ENCODE measurements at places on chromosomes 2 and 18.

- no peak for DNase-seq
Observed at GRCh38 chr18:5759194-5759593, 136.1 kb downstream of the TMEM200C start.

GRCh38 chr18:11976315-11977152 is 4.8 kb upstream of the IMPA2 start:
- peak; percentile 34 for DNase-seq

GRCh38 chr2:25280051-25280687 is 61.6 kb downstream of the DNMT3A start:
- DNase-seq = no peak

DNA sequence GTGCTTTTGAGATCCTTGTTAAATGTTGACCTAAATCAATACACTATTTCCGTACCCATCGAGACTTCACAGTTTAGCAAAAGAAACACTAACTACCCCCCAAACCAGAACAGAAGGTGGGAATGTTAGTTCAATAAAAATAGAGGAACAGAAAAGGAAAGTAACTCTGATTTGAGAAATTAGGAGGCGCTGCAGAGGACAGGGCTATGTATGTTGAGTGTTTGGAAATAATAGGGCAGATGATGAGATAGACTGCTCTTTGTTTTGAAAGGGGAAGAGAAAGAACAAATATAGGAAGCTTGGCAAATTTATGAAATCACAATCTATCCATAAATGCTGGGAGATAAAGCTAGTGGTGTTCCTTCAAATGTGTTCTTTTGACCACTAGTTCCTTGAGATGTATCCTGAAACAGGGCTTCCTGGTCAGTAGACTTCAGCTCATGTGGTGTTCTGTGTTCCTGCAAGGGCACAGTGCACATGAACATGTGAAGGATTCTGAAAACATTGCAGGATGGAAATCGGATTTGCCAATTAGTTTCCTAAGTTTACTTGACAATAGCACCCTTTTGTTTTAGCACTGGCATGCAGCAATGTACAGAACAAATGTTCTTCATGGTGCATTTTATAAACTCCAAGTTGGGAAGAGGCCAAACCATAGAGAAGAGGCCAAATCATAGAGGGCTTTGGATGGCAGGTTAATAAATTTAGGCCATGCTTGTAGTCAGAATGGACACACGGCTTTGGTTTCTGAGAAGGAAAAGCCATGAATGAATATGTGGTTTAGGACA is 39.8 kb downstream of the RHBDD1 start:
- no peak for DNase-seq

- peak; percentile 85 for DNase-seq
Observed at GRCh38 chr2:224252631-224253030, 149.3 kb downstream of the FAM124B start.

DNA sequence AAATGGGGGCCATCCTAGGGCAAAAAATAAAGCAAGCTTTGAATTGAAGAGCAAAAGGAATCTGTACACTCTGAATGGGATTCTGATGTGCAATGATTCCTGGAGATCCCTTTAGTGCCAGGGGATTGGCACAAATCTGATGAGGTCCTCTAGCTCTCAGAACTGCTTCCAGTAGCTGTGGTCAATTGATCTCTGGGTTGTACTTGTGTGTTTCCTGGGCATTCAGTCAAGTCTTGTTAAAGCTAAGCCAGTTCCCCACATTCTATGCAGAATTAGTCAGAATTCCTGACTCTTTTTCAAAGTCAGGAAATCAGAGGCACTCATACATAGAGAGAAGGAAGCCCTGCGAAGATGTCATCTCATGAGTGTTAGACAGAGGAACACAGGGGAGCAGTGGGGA is 161.3 kb downstream of the DNER start:
- peak; percentile 49 for DNase-seq

DNA sequence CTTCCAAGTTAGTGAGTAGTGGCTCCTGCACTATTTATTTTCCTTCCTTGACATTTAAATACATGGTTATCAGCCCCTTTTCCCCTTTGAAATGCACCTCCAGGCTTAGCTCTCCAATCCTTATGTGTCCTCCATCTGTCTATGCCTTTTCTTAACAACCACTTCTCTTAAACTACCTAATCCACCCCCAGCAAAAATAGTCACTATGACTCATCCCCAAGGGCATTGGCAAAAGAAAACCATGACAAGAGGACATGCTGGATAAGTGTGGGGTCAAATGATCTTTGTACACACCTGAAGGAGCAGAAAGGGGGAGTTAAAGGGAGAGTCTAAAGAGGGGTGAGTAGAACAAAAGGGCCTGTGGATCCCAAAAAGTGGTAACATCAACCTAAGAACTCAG is 127.2 kb downstream of the ANKRD44 start:
- DNase-seq = no peak

DNA sequence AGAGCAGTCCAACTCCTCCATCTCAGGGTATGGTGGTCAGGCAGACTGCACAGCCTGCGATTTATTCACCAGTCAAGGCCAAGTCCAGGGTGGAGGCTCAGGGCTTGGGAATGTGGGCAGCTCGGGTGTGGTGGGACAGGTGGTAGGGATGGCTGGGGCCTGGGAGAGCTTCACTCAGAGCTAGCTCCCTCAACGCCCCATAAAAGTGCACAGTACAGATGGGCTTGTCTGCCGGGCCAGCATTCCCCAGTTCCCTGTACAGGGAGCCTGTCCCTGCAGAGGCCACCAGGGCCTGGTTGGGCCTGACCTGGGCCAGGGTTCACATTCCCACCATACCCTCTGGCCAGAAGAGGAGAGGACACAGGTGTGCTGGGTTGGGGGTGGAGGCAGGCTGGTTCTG is 49.2 kb upstream of the OTOS start:
- no peak for DNase-seq

DNA sequence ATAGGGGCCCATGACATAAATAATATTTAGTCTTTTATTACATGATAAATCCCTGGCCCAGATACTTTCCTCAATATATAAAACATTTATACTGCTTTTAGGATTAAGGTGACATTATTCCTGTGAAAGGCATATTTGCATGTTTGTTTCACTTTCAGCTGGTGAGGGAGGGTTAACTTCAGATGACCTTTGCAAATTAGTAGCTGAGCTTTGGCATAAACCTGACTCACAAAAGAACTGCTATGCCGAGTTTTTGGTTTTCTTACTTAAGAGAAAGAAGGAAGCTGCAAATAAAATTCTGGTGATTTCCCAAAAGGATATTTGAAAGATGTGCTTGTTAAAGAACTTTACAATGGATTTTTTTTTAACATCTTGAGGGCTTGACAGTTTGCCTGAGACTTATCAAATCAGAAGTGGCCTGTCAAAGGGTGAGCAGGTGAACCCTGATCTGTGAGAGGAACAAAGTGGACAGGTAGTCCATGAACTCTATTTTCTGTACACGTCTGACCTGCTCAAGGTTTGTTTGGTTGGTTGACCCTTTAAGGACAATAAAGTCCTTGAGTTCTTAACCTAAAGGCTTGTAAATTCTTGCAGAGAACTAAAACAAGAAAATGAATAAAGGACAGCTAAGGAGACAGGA is 93.5 kb downstream of the FAM124B start:
- DNase-seq = no peak

DNA sequence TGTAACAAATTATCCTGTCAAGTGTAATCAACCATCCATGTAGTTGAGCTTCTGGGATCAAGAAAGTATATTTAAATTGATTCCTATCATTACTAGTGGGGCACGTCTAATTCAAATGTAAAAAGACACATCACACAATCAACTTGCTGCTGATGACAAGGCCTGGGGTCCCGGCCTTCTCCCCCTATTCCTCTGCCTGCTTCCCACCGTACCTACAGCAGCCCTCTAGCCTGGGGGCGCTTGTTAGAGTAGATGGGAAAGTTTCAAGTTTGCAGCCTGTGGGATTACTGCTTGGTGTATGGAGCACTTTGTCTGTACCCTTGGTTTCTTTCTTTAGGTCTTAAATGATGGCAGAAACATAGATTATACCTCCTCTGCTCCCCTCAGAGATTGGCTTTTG is 333.3 kb upstream of the KYNU start:
- no peak for DNase-seq

GRCh38 chr2:171655586-171655985 is 31.7 kb upstream of the DYNC1I2 start:
- DNase-seq = no peak

DNA sequence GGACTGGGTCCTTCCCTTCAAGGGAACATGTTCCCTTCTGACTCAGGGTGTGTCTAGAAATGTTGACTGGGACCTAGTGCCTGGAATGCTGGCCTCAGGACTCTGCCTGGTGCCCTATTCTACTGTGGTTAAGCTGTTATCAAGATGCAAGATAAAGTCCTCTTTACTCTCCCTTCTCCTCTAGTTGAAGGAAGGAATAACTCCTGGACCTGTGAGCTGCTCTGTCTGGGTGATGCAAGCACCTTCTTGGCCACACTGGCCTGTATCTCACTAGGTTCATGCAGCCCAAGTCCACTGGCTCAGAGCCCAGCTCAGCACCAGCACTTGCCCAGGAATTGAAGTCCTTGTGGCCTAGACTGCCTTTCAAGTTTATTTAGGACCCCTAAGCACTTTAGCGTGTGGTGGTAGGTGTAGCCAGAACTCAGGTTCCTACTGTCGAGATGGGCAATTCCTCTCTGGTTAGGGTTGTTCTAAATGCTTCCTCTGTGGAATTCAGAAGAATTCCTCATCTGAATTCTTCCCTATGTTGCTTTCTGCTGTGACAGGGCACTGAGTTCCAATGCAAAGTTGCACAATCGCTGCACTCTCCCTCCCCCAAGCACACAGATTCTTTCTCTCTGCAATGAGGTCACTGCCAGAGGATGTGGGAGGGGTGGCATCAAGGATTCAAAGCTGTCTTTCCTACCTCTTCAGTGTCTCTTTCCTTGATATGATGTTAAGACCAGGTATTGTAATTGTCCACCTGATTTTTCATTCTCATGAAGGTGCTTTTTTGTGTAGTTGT is 54.7 kb downstream of the VWC2L start:
- peak; percentile 37 for DNase-seq

DNA sequence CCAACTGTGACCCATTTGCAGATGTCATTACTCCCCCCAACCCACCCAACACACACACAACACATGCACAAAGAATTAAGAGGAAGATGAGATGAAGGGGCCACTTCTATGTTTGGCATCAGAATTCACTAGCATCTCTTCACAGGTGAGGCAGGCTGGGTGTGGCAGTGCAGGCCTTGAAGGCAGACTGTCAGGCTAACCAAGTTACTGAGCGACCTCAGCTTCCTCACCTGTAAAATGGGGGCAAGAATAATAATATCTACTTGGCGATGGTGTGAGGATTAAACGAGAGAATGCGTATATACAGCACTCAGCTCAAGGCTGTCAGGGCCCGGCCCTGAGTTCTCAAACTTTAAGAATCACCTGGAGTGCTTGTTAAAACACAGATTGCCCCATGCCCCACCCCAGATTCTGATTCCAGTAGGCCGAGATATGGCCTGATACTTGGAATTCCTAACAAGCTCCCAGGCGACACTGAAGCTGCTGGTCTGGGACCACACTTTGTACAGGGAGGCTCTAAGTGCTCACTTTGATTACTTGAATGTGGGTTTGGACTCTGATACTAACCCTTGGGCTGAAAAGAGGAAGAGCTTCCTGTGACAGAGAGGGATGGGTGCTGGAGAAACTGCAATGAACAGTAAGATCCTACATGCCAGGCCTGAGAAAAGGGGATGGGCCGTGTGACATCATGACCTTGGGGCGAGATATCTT is 1.1 kb downstream of the ACTG2 start:
- DNase-seq = no peak

- no peak for DNase-seq
Observed at GRCh38 chr18:35410561-35410960, 33.4 kb upstream of the ZNF396 start.

DNA sequence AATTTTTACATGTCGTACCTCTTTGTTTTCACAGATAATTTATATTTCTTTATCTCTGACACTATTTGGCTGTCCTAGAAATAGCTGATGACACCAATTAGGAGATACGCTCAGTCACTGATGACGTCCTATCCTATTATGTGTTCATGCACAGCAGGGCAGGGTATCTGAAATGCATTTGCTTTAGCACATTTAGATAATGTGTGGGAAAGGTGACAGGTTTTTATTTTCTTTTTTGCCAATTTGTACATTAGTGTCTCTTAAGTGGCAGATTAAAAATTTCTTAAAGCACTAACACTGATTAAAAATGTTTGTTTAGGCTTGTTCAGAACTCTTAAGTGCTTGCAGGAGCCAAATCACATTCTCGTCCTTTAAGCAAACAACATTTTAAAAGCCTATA is 39.7 kb downstream of the CDC42EP3 start:
- DNase-seq = no peak

GRCh38 chr2:175034716-175035115 is 29.5 kb upstream of the CHN1 start:
- no peak for DNase-seq

DNA sequence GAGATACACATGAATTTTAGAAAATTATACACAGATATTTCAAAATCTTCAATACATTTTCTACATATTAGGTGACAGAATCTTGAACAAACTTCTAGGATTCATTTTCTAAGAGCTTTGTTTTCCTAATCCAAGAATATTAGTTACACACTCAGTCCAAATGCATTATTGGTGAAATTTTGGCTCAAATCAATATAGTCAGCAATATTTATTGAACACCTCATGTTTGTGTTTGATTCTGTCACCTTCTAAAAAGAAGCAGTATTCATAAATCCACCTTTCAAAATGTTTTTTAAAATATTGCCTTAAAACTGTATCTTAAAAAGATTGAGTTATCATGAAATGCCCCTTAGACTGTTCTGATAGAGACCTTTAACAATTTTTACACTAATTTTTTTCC is 40.2 kb downstream of the KCNH7 start:
- no peak for DNase-seq

- DNase-seq = no peak
Observed at GRCh38 chr2:32464431-32464830, 107.6 kb downstream of the BIRC6 start.

DNA sequence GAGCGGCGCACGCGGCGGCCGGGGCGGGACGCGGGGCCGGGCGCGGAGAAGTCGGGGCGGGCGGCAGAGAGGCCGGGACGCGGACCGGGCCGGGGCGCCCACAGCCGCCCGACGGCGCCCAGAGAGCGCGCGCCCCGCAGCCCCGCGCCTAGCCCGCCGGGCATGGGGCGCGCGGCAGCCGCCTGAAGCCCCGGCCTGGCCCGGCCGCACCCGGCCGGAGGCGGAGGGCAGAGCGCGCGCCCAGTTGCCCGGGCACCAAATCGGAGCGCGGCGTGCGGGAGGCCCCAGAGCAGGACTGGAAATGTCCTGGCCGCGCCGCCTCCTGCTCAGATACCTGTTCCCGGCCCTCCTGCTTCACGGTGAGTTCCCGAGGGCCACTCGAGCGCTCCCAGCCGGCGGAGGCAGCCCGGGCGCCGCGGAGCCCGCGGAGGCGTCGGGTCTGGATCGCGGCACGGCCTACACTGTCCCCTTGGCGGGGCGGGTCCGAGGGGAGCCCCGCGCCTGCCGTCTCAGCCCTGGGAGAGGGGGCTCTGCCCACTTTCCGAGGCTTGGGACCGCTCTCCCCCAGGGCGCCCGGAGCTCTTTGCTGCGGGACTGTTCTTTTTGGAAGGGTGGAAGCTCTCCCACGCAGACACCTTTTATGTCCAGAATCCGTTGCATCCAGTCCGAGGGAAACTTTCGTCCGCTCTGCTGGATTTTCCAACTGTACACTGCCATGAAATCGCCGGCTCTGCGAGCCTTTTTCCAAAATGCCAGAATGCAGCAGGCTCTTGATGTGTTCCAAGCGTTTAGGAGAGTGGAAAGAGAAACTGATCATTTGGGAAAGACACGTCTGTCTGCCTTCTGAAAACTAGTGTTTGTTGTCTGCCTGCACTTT is 484 bp downstream of the APCDD1 start:
- DNase-seq = peak; percentile 4

Data from fibroblast of gingiva (primary cell).